ENCODE measurements at places on chromosomes 6 and 20.

DNA sequence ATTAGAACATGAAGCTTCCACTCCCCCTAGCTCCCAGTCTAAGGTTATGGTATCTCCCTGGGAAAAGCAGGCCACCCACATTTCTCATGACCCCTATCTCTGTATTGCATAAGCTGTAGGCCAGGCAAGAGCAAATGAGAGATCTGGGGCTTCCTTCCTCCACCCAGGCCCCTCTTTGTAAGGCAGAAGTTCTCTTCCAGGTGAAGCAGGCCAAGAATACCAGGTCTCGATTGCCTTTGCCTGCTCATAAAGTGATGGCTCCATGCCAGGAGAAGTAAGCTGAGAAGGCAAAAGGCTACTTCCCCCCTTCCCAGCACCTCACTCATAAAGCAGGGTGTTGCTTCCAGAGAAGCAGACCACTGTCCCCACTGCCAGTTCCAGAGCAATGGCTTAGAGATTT lies 144.1 kb upstream of the KCNK16 start:
- DNase-seq, result no peak

DNA sequence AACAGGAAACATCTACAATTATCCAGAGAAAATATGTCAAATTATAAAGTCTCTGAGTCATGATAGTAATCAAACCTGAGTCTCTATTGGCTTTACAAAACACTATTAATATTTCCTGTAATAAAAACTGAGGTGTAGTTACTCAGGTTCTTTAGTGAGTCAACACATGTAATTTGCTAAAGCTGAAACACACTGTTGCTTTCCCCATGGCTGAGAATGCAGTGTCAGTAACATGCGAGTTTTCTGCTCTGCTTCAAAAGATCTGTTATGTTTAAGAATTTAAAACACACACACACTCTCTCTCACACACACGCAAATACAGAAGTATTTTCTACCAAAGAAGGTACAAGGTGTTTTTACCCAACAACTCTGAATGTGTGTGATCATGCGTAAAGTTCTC lies 38.6 kb downstream of the ATXN1 start:
- no peak for DNase-seq

DNA sequence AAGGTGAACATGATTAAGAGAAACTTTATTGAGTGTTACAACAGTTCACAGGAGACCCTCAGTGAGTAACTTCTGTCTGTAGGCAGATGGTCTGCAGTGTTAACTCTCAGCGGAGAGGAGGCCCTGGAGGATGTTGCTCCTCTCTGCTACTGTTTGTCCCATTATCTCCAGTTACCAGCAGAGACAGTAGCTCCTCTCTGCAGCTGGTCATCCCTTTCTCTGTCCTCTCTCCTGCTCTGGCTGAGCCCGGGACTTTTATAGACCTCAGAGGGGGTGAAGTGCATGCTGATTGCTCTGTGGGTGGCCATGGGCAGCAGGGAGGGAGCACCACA lies 5.7 kb downstream of the GTSF1L start:
- DNase-seq, result no peak

GRCh38 chr6:43950051-43950605 lies 177.1 kb downstream of the MRPL14 start:
- no peak for DNase-seq

- no peak for DNase-seq
Observed at GRCh38 chr20:47586649-47587294, 85.1 kb downstream of the NCOA3 start.

DNA sequence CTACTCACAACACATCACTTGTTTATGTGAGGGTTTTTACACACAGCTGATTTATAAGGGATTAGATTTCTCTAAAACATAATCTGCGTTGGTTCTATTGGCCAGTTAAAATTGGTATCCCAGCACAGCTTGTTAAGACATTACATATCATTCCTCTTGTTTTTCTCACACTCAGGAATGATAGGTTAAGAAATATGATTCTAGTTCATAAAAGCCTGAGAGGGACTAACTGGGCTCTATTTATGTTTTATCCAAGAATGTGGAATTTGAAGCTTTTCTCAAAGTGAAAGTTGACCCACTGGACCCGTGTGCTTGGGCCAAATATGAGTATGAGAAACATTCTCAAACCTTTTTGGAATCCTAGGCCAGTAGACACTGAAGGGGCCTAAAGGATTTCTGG lies 117.3 kb downstream of the TMEM170B start:
- DNase-seq, result no peak

DNA sequence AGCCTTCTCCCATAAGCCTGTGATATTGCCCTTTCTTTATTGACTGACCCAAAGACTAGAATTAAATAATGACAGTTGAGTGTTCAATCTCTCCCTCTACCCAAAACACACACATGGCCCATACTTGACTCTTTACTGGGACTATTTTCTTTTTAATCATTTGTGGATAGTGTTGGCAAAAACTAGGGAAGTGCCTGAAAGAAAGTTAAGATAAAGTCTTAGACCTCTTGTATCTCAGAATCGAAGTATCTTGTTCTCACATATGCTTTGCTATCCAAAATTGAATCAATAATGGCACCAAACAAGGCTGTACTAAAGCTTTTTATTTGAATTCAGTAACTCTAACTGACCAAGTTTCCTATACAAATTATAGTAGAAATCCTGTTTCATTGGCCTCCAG lies 19.0 kb downstream of the TMEM244 start:
- no peak for DNase-seq

- DNase-seq, result no peak
Observed at GRCh38 chr6:166715065-166715464, 88.0 kb upstream of the RPS6KA2 start.

DNA sequence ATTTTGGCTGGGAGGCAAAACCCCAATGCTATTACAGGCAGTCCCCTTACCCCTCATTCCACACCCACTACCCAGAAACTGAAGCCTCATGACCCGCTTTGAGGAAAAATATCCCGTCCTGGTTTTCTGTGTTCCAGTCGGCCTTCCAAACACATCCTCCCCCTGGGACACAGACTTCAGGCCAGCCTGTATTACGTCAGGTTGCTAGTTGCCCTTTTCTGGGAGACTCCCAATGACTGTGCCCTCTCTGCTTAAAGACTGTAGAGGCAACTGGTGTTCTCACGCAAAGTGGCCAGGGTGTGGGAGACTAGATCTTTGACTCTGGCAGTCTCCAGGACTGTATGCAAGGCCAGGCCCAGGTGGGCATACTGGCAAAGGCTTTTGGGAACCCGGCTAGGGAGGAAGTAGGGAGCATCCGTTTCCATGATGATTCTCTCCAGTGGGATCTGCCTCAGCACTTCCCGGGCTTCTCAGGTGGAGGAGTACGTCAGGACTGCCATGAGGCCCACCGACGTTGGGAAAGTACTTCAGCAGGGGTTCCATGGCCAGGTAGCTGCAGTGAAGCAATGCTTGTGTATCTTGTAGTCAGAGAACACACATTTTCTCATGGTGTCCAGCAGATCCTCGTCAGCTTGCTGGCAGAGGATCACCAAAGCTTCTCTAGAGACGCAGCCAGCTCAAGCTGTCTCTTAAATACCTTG lies 34.9 kb downstream of the DYNLT1 start:
- DNase-seq, result no peak

DNA sequence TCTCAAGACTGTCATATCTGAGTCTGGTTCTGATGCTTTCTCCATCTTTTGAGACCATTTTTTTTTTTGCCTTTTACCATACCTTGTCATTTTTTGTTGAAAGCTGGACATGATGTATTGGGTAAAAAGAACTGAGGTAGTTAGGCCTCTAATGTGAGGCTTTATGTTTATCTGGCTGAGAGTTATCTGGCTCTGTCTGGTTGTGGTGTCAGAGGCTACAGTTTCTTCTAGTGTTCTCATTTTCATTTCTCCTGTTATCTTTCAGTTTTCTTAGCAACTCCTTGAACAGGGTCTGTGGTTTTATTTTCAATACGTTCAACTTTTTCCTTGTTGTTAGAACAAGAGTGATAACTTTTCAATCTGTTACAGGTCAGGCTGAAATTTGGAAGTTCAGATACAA lies 49.2 kb upstream of the ATXN1 start:
- no peak for DNase-seq

GRCh38 chr6:75493400-75494064 lies at the start of gene FILIP1:
FILIP1 (minus strand) TSS chr6:75493800; CDS start chr6:75414972, 78,828 bp downstream.
- DNase-seq, result no peak

- DNase-seq, result no peak
Observed at GRCh38 chr6:129893640-129894039, 32.5 kb upstream of the TMEM244 start.

DNA sequence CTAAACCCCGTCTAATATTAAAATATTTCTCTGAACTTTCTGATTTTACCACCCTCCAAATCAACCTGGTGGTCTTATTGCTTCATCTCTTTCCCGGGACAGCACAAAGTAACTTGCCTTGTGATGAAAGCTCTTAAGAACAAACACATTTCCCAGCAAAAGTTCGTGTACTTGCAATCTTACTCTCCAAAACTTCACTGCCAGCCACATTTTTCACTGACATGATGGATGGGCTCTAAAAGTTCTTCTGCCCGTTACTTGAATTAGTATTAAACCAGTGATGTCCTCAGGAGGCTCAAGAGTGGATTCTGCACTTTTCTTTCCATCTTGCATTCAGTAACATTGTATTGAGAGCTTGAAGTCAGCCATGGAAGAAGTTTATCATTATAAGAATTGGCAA lies 731.6 kb upstream of the GJE1 start:
- DNase-seq, result no peak

GRCh38 chr6:25930532-25931410 lies at the start of gene SLC17A2:
SLC17A2 (minus strand) TSS chr6:25930691; CDS start chr6:25925796, 4,895 bp downstream.
- no peak for DNase-seq

DNA sequence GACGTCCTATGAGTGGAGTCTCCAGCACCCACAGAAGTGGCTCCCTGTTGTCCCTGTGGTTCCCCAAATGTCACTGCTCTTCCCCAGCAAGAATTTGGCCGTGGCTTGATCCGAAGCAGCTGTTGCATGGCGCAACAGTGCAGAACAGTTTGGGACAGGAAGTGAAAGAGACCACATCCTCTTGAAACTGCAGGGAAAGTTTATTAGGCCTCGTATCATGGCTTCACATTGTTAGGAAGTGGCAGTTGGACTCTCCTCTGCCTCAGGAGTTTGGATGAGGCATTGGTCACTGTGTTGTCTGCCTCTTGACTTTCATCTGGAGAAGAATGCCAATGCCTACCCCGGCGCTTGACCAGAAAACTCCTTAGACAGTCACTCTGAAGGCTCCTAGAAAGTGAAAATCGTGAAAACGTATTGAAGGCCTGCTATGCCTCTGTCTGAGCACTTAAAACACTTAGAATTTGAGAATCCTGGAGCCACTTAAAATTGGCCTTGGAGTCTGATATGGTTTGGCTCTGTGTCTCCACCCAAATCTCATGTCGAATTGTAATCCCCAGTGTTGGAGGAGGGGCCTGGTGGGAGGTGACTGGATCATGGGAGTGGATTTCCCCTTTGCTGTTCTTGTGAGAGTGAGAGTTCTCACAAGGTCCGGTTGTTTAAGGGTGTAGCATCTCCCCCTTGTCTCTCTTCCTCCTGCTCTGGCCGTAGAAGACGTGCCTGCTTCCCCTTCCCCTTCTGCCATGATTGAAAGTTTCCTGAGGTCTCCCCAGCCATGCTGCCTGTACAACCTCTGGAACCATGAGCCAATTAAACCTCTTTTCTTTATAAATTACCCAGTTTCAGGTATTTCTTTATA lies 334.9 kb upstream of the JARID2 start:
- DNase-seq, result no peak

DNA sequence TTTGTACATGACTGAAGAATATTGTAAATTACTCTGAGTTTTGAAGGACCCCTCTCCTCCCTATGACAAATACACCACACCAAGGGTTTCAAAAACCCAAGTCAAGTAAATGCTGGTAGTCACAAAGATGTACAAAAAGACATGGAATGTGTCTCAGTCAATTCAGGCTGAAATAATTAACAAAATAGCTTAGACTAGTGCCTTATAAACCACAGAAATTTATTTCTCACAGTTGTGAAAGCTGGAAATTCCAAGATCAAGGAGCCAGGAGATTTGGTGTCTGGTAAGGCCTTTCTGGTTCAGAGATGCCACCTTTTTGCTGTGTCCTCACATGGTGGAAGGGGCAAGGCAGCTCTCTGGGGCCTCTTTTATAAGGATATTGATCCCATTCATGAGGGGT lies 202.3 kb upstream of the RIN2 start:
- no peak for DNase-seq

DNA sequence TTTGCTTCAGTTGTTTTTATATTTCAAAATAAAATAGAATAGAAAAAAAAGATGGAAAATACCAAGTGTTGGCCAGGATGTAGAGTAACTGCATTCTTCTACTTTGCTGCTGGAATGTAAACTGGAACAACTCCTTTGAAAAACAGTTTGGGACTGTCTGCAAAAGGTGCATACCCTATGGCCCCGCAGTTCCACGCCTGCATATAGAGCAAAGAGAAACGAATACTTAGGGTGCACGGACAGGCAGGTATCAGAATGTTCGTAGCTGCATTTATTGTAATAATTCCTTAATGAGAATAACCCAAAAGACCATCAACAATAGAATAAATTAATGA lies 603 bp upstream of the RAB23 start:
- no peak for DNase-seq

DNA sequence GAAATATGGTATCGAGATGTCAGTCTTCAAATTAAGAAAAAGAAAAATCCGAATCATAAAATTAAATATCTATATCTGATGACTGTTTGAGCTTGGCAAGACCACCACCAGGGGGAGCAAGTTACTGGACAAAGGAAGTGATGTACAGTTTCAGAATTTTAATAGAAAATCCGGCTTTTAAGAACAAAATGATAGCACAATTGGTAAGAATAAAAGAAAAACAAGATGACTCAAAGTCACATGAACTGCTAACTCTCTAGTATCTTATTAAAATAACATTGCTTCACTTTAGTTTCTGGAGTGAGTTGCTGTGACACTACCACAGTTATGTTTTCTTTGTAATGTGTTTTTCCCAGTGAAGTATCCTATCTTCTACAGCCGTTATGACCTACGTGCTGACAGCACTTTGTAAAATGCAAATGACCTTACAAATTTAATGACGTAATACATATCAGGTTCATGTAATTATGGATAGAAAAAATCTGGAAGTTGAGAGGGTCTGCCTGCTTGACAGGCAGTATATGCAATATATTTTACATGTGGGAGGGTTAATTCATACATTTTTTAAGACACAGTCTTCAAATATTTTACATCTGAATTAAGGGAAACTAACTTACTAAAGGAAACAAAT lies 405.3 kb upstream of the HS3ST5 start:
- DNase-seq, result peak; percentile 2

- no peak for DNase-seq
Observed at GRCh38 chr6:153790876-153791473, 248.1 kb upstream of the OPRM1 start.

DNA sequence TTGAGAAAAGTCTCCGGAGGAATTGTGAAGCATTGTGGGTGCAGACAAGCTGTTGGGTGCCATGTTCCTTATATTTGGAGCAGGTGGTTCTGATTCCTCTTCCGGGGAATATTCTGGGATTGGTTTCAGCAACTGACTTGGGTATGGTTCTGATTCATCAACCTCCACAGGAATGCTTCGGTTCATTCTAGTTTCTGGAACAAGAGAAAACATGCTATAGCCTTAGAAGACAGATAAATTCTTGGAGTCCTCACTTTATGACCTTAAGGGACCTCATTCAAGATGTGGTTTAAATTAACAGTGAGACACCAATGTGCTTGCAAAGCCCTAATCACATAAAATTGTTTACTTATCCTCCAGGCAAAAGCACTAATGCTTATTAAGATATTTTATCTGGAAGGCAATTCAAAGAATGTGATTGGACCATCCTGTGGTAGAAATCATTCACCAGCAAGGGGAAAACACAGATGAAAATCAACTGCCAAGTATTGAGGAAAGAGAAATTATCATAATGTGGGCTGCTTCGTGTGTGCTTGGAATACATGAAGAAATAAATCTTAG lies 13.7 kb downstream of the TRAF3IP2 start:
- DNase-seq, result no peak

- DNase-seq, result no peak
Observed at GRCh38 chr6:7684076-7684475, 41.8 kb upstream of the BMP6 start.

All from activated T-cell treated with anti-CD3 and anti-CD28 coated beads for 24 hours (primary cell).